ENCODE measurements at places on chromosomes 4 and X.

DNA sequence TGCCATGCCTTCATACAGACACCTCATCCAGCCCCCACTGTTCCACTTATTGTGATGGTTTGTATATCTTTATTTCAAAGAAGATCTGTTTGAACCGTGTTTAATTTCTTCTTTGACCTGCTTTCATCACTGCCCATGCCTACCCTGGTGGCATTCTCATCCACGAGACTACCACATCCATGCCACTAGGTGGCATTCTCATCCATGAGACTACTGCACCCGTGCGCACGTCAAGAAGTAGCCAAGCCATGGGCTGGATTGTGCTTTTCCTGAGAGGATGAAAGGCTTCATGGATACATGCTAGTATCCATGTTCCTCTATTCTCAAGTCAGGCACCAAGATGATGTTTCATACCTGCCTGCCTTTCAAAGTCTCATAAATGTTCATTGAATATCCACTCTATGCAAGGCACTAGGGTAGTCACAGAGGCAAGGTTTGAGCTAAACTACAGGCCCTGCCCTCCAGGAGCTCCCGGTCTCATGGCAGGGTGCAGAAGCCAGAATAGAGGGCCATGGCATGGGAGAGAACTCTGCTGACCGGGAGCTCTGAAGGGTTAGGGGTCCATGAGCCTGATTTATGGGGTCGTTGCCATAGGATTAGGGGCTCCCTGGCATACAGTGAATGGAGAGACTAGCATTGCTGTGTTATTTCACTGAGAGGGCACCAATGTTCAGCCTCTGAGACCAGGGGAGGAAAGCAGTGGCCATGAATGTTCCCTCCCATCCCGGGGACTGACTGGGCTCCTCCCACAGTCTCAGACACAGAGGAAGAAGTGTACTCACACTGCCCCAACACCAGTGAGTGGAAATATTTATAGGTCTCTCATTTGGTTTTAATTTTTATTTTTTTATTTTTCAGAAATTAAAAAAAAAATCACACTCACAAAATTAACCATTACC lies 24.8 kb upstream of the EOLA2 start:
- peak; percentile 46 for ATAC-seq

- no peak for ATAC-seq
Observed at GRCh38 chr4:67571975-67572374, 13.4 kb downstream of the STAP1 start.

DNA sequence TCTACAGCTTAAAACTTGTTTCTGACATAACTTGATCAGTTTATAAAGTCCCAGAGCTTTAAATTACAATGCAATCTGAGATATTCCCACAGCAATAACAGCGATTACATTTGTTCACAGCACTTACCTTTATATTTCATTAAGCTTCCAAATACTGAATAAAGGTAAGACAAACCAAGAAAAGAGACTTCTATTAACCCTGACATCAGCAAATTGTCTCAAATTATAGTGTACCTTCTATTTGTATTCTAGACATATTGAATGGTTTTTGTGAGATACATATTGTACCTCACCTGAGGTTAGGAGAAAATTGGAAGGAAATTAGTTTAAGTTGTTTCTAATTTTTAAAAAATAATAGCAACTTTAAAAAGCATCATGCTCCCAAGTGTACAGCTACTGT lies 111.9 kb downstream of the HDAC8 start:
- no peak for ATAC-seq

DNA sequence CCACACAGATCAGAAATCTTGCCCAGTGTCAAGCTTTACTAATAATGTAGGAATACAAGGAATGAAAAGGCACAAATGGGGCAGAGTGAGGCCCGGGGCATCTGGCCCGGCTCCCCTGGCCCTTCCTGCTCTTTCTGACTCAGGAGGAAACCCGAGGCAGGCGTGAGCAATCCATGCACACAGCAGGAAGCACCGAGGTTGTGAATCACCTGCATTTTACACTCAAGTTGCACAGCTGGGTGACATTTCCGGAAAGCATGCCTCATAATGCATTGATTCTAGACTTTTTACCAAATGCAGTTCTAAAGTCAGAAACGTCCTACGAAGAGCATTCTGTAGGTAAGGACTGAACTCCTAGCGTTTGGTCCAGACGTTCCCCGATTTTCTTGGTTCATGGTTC lies 38.9 kb downstream of the PRIMPOL start:
- no peak for ATAC-seq

- no peak for ATAC-seq
Observed at GRCh38 chr4:123976819-123977218, 580.2 kb downstream of the SPRY1 start.
